Small intestine (tissue), 16 donors: ENCODE measurements at places on chromosomes 2 and 18.

GRCh38 chr2:205868773-205869333, 186.6 kb downstream of the NRP2 start:
- no peak for DNase-seq

DNA sequence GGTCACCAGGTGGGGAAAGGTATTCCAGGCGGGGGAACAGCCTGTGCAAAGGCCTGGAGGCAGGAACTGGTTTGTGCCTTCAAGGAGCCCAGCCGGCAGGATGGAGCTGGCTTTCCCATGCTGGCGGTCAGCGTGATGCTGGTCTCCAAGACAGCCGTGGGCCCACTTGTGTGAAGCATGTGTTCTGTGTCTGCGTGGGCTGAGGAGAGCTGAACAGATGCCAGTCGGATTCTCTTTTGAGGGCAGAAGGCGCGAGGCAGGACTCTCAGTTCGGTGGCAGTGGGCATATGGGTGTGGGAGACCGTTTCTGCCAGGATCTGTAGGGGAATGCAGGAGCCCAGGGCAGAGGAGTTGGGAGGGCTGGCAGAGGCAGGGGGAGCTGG, 191.6 kb downstream of the TWIST2 start:
- DNase-seq: no peak

- no peak for DNase-seq
These were observed 19.5 kb downstream of the EMX1 start for GRCh38 chr2:72936660-72937355.

DNA sequence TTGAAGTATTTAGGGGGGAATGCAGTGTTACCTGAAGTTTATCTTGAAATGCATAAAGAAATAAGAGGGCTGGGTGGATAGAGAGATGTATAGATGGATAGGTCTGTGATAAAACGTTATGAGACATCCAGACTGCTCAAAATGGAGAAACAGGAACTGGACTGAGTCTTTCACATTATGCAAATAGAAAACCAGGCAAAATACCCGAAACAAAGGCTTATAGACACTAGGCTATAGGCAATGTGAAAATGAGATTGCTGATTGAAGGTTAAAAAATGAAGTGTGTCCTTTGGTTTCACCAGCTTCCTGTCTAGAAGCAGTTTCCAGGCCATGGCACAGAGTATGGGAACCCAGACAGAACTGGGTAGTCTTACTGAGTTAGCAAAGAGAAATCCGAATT, 24.9 kb upstream of the SLC3A1 start:
- no peak for DNase-seq

- no peak for DNase-seq
These were observed 155.6 kb upstream of the LYPD1 start for GRCh38 chr2:132825601-132826000.

GRCh38 chr2:229407170-229407569, 136.1 kb upstream of the PID1 start:
- peak; percentile 3 for DNase-seq

GRCh38 chr18:58831606-58832005, 33.1 kb upstream of the ZNF532 start:
- no peak for DNase-seq

DNA sequence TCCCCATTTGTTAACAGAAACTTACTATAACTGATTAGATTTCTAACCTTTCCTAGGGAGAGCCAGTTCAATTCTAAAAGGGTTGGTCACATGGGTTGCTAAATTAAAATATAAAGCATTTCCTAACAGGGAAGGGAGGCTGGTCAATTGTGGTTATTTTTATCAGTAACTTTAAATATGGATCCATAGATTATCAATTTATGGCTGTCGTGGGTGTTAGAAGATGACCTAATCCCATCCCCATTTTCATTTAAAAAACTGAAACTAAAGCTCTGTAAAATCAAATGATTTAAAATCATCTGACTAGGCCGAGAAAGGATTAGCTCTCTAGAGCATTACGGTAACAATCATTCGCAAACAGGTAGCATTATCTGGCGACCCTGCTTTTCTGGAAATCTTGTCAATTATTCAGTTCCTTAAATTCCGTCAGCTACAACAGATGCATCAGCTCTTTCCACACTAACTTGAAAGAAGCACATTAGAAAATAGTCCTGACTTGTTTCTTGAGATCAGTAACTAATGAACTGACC, 953 bp upstream of the HNRNPA3 start:
- peak; percentile 26 for DNase-seq

DNA sequence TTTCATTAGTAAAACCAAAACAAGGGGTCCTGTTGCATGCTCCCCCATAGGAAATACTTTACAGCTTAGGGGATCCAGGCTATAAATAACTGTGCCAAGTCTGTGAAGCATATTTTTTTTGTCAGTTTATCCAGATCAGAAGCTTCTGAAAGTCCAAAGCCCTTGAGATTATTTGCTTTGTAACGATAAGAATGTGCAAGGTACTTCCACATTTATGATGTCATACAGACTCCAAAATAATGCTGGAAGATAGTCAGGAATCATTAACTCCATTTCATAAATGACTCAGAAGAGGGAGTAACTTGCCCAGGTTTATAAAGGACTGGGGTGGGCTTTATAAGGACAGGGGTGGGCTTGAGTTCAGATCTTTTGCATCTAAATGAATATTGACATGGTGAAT, 29.3 kb downstream of the RDH14 start:
- peak; percentile 46 for DNase-seq

DNA sequence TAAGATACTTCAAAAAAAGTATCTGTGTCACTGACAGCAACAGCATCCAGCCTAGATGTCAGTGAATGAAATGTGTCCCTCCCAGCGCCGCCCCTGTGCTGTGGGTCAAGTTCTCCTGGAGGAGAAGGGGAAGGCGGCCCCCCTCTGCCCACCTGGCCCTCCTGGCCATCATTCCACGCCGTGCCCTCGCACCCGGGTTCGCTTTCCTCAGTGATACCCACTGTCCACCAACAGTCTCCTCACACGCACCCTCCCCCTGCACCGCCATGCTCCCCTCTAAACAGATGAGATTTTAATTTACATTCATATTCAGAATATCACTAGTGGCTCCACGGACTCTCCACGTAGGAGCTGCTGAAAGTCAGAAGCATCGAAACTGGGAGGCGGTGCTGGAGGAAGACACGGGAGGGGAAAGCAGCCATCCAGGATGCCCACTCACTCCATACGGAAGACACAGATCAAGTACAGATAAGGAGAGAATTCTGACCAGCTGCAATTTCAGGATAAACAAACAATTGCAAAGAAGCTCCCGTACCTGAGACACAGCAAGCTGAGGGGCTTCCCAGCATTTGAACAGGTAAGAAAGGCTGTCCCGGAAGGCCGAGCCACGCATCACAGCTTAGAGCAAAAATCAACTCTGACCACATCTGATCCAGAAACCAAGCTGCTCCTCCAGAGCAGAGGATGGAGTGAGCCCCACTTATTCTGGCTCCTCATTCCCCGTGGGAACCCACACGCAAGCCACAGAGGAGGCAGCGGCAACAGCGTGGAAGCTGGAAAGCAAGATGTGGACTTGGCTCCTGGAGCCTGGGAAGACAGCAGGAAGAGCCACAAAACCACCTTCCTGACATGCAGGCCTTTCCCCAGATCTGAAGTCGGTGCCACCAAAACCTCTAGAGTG, 49.7 kb downstream of the PXDN start:
- no peak for DNase-seq

DNA sequence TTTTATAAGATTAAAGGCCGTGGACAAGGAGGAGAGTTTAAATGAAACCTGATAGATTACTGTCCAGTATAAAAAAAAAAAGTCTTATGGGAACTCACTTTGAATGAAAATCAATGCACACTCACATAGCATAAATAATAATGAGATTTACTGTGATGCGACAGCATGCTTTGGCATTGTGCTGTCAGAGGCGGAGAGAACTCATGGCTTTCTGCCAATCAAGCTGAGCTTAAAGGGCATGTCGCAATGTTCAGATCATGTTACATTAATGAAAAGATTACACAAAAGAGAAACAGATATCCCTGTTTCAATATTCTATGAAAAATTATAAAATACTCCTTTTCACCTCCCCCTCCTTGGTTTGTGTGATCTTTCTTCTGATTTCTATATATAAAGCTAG, 310.8 kb downstream of the ERBB4 start:
- peak; percentile 21 for DNase-seq

- DNase-seq: no peak
These were observed 100.4 kb downstream of the LDLRAD4 start for GRCh38 chr18:13318731-13319501.

- DNase-seq: no peak
These were observed 230.7 kb downstream of the KCNH7 start for GRCh38 chr2:162607915-162608314.

DNA sequence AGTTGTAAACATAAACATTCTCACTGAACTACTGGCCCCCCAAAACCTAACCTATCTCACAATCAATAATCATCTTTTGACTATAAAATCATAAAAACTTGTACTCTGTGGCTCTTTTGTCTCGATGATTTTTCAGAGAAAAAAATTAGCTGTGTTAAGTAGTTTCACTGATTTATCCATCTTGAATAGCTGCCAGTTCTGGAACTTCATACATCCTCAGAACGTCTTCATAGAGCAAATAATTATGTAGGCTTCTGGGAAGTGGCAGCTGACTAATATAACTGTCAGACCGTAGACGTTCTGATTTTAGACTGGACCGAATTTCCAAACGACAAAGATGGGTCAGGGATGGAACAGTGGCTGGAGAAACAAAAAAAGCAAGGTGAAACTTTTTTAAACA, 97.3 kb upstream of the CHAC2 start:
- DNase-seq: no peak
